ENCODE measurements at places on chromosomes 11 and 22.
A peak's percentile ranks its signal among the peaks of the same experiment; 100 is the strongest.

DNA sequence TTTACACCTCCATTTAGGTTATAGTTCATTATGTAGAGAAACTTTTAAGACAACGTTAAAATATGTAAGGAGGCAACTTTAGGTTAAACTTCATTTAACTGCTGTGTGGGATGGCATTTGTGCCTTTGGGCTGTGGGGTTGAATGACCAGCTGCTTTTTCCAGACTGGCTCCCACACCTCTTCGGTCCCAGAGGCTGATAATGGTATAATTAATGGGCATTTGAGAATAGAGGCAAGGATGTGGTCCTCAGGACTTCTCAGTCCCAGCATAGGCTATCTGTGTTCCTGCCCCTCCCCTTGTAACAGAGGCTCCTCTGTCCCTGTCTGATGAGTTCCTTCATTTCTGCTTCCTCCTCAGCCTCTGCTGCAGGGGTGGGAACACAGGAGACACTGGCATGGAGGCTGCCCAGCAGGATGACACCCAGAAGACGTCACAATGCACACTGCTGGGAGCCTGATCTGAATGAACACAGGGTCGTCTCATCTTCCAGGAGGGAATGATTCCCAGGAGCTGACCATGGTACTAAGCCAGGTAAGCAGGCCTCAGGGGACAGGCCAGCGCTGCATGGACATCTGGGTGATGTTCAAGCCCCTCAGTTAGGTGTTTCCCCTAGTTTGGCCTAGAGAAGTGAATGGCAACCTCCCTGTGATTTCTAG is 17.1 kb upstream of the GNAZ start:
- DNase-seq: peak; percentile 56

DNA sequence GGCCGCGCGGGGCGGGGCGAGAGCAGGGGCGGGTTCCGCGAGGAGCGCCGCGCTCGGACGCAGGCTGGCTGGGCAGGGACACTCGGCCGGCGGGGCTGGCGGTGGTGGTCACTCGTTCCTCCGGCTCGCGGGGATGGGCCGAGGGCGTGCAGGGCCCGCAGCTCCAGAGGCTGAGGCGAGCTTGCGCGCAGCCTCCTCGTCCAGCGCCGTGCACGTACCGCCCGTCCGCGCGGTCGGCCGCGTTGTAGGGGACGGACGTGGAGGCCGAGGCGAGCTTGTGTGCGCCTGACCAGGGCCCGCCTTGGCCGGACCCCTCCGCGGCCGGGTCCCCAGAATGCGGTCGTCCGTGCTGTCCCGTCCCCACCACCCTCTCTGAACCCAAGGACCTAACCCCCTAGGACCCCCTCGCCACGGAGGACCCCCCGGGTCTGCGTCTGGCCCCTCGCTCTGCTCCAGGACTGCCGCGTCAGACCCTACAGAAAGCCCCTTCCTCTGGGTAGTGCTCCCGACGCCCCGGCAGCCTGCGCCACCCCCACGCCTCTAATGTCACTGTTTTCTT is 569 bp upstream of the YPEL1 start:
- no peak for DNase-seq

DNA sequence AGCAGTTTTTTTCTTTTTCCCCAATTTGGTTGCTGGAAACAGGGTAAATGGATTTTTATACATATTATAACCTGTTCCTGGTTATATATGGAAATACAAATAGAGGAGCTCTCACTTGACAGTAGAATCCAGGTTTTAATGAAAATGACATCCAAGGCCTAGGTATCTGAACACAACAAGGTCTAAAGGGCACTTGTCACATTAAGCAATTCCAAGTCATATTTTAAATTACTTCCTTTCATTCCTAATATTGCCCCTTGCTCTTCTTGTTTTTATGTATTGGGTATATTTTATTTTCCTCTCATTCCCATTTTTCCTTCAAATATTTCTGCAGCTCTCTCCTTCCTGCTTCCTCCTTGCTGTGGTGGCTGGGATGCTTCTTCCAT is 27.1 kb downstream of the CTNND1 start:
- no peak for DNase-seq

DNA sequence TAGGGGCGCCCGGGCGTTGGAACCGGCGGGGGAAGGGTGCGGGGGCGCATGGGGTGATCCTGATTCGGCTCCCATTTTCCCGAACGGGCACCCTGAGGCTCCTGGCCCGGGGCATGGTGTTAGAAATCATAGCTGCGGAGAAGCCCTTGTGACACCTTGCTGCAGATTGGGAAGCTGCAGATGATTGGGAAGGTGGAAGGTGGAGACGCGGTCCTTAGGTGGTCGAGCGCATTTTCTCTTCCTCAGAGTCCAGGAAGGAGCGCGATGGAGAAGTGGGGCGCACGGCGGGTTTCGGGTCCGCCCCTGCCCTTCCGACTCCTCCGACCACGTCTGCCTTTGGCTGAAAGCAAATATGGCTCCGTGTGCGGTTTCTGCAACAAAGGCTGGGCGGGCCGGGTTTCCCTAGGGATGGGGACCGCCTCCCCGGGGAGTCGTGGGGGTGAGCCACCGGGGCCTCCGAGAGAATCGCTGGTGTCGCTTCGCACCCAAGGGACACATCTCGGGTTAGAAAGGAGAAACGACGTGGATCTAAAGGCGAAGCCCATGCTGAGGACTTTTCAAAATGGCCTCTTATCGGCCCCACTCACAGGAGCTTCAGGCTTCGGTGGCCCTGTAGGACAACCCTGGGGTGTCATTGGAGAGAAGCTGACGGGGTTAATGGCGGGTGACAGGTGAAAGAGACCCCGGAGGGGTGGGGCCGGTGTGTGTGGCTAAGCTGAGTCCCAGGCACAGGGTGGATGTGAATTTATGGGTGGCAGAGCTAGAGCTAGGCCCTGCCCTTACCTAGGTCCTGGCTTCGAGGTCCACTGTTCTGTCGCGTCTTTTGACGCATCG is 707 bp upstream of the FTH1 start:
- peak; percentile 88 for DNase-seq

GRCh38 chr11:34250732-34251588 is 106.8 kb downstream of the ABTB2 start:
- DNase-seq: peak; percentile 86

- no peak for DNase-seq
Observed at GRCh38 chr11:112651386-112651785, 309.8 kb upstream of the NCAM1 start.

- DNase-seq: no peak
Observed at GRCh38 chr22:17726928-17727897, 47.1 kb downstream of the BID start.

GRCh38 chr22:32480238-32480637 is 5.6 kb downstream of the FBXO7 start:
- DNase-seq: no peak

DNA sequence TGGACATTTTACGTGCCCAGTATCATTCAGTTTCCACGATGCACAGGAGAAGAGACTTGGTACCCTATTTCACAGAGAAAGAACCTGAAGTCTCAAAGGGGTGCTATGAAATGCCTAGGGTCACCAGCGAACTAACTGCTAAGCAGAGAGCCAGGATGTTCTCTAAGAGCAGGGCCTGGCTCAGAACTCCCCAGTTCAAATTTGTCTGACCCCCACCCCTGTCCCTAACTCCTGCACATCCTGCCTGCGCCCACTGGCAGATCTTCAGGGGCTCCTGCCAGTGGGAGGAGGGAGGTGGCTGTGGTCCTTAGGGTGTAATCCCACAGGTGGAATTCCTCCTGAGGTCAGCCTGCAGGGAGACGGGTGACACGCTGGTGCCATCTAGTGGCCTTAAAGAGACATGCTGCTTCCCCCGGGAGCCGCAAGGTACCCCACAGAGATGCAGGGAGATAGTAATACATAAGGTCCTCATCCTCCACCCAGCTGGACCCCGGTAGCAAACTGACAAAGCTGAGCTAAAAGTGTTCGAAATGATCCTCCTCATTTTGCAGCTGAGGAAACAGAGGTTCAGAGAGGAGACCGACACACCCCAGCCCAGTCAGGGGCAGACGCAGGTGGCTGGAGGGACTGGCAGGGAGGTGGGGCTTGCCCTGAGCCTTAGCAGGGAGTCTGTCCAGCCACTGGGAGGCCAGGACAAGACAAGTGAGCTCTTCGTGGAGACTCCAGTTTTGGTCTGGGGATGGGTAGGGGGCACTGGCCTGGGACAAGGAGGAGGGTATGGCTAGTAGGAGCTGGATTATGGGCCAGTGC is 34.1 kb downstream of the MB start:
- no peak for DNase-seq

DNA sequence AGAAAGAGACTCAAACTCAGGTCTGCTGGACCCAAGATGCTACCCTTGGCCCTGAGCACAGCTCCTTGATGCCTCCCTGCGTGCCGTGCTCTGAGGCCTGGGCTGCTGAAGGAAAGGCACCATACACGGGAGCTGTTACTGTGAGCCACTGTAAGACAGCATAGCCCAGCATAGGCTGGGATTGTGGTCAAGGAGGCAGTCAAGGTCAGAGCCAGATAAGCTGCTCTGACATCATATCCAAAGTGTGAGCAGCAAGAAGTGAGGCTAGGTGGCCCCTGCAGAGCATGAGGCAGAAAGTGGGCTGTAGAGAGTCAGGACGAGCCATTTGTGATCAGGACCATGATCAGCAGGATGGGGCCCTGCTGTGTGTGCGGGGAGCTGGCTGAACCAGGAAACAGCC is 7.7 kb downstream of the SLC22A8 start:
- DNase-seq: no peak

DNA sequence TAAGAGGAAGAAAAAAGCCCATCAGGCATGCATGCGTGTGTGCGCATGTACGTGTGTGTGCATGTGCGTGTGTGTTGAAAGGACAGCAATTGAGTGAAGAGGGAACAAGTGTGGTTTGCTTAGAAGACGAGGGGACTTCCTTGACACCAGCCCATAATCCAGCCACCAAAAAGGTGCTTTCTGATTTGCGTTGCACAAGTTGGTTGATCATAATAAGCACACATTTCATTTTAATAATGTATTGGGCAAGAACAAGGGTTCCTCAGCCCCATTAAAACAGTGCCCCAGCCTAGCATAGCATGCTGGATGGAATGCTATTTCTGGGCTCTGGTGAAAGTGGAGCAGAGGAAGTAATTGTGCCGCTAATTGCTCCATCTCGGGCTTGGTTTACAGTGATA is 493.2 kb downstream of the MIAT start:
- no peak for DNase-seq

DNA sequence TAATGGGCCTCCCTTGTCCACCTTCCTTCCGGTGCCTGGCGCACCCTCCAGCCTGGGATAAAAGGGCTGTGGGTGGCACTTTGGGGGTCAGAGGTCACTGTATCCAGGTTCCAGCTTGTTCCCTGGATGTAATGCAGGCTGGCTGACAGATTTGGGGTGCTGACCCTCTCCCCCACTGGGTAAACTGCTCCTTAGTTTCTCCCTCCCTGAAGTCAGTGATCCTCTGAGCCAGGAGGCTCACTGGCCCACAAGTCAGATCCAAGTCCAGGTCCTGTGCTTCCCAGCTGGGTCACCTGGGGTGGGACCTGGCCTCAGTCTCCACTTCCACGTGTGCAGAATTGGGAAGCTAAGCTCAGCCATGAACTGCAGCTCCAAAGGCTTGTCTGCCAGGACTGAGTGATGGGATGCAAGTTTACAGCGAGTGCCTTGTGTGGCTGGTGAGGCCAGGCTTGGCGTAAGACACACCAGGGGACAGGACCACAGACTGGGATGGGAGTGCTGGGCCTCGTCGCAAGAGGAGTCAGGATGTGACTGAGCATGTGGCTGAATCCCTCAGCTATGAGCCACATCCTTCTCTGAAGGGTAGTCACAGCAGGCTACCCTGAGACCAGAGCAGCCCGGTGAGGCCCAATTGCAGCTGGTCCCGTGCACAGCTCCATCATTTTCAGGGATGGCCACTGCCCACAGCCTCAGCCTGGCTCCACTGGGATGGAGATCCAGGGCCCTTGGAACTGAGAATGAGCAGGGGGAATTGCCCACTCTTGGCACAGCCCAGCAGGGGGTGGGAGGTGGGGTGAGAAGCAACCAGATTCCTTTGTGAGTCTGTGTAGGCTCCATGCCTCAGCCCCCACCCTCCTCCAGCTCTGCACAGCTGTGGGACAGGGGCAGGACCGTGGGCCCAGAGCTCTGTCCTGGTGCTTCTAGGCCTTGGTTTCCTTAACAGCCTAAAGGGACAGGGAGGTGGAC is 7.2 kb downstream of the SHISA8 start:
- DNase-seq: no peak

- no peak for DNase-seq
Observed at GRCh38 chr11:23280088-23280487, 419.8 kb upstream of the CCDC179 start.

DNA sequence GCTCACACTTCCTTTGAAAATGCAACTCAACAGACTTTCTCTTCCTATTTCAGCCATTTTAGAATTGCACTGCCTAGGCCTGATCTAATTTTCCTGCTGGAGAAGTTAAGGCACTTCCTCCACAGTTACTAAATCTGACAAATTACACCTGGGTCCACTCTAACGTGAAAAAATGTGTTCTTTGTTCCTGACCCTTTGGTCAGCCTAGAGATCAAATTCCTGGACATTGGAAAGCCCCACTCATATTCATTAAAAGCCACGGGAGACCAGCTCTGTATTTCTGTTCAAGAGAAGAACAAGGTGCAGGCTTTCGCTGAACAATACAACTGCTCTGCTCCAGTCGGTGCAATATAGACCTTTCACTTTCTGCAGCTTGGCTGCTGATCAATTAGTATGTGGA is 96.6 kb downstream of the MPPED2 start:
- DNase-seq: no peak

DNA sequence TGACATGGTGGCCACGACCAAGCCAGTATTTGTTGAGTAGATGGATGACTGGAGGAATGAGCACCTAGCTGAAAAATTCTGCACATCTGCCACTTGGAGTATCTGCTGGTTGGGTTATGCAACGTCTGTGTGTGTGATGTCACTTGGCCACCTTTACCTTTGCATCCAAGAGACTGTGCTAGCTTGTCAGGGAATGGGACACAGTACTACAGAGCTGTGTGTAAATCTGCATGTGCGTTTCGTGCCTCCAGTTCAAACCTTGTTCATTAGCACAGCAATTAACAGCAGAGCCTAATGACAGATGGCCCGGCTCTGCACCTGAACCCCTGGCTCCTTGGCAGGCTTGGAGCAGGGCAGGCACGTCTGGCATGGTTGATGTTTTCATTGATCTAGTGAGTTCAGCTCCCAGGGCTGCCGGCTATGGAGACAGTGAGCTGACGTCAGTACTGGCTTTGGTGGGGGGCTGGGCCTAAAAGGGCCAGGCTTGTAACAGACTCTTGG is 188.4 kb upstream of the NAV2 start:
- DNase-seq: no peak

- DNase-seq: peak; percentile 80
Observed at GRCh38 chr22:24187731-24188644, 6.7 kb downstream of the SUSD2 start.

DNA sequence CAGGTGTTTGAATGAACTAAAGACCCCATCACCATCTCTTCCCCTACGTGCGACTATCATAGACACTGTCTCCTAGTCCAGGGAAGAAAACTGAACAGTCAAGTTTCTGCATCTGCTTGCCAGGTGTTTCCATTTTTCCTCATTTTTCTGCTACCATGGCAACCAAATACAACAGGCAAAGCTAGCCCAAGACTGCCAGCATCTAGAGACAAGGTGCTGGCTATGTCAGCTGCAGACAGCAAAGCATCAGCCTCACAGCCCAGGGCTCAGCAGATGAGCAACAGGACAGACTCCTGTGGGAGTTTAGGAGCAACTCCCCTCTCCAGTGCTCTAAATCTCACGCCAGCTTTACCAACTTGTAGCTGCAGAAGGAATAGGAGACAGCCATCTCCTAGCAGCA is 124.3 kb downstream of the C11orf58 start:
- no peak for DNase-seq

- peak; percentile 74 for DNase-seq
Observed at GRCh38 chr11:1482581-1483444, 3.8 kb downstream of the MOB2 start.
